HepG2 (cell line): ENCODE measurements at places on chromosomes 16 and 17. TPM values are rescaled to one million over a fixed set of nuclear protein-coding genes. Genes with fewer than 3 reads are reported as not detected.

DNA sequence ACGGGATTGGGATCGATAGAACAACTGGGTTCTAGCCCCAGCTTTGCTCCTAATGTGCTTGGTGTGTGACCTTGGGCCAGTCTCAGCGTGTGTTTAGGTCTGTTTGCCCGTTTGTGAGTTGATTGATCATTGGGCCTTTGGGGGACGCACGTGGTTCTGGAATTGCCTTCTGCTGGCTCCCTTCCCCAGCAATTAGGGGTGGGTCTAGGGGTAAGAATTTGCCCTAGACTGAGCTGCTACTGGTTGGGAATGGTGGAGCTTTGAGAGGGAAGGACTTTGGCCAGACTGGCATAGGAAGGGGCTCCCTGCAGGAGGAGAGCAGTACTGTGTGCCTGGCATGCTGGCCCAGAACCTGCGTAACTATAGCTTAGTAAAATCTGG lies 1.5 kb downstream of the SPNS2 start:
- DNase-seq, result no peak

The MT1H gene
- total RNA-seq, result 0.60 TPM in 1 of 2 replicates, not detected in the other

- no peak for DNase-seq
These were observed 94.0 kb upstream of the WSB1 start for GRCh38 chr17:27199948-27200347.

DNA sequence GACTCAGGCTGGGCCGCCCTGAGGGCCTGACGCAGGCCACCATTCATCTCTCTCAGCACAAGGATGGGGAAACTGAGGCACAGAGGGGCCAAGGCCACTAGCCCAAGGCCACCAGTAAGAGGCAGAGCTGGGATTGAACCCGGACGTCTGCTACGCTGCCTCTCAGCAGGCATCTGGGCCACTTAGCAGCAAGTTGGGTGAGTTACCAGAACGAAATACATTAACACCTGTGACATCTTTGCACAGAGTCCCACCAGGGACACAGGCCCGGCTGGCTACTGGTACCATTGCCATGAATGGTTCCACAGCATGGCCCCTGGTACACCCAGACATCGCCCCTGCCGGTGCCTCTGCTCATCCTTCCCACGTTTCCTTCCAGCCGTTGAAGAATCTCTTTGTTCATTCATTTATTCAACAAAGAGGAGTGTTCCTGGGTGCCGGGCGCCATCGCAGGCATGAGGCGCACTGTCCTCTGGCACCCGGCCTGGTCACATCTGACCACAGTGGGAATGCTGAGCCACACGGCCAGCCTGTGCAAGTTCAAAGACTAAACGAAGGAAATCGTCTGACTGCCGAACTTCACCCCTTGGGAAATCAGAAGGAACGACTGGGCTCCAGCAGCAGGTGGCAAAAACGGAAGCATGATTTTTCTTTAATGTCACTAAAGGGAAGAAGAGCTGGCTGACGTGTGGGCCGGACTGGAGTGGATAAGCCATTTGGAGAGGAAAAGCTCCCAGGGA lies 7.4 kb upstream of the ZNF469 start:
- no peak for DNase-seq

DNA sequence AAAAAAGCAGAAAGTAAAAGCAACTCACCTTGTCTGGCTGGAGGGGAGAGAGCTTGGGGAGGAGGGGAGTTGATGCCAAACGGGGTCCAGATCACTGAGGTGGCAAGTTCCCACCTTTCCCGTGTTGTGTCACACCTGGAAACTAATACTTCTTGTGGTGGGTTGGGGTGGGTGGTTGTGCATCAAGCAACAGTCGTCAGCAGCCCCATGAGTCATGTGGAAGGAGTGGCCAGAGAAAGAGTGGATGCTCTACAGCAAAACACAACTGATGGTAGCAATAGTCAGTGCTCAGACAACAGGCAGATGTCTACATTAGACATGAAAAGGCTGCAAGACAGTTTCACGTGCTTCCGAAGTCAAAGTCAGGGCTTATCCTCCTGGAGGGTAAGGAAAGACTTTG lies 35.4 kb downstream of the ARSG start:
- no peak for DNase-seq

The CACNG1 gene
- not detected in 2 replicates for total RNA-seq

DNA sequence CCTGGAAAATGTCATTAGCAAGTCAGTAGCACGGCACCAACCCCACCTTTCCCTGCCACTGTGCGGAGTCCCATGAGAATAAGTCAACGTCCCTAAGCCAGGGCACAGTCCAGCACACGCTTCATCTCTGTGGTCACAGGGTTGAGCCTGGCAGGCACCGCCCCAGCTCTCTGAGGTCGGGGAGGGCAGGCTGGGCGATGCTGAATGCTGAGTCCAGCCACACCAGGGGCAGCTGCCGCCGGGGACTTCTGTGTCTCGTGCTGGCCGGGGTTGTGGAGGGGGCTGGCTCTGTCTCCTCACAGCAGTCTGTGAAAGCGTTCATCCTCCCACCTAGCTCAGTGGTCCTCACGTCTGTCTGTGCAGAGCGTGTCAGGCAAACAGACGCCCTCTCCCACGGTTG lies 53.2 kb downstream of the BANP start:
- DNase-seq, result no peak

The TERB1 gene
- not detected in 2 replicates for total RNA-seq

- DNase-seq, result peak; percentile 61
These were observed at the start of the genes GNPTG and TSR3 for GRCh38 chr16:1351582-1352362. TSS of gene GNPTG (plus strand) at chr16:1351931. CDS start at chr16:1351966, 35 bp downstream. TSS of gene TSR3 (minus strand) at chr16:1351878. CDS start at chr16:1351804, 74 bp downstream.

DNA sequence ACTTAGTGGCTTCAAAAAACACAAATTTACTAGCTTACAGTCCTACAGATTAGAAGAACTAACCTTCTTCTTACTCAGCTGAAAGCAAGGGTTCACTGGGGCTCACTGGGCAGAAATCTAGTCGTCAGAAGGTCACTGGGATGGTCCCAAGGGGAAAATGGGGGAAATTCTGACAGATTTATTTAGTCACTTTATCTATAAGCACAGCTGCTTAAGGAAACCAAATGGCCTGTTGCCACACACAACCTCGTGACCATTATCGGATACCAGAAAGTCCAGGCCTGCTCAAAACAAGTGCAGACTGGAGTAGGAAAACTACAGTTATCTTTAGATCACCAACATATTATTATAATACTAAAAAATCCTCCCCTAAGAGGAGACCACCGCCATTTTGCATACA lies 374.6 kb upstream of the ASIC2 start:
- no peak for DNase-seq

GRCh38 chr17:17946093-17946492 lies 26.1 kb downstream of the TOM1L2 start:
- no peak for DNase-seq

DNA sequence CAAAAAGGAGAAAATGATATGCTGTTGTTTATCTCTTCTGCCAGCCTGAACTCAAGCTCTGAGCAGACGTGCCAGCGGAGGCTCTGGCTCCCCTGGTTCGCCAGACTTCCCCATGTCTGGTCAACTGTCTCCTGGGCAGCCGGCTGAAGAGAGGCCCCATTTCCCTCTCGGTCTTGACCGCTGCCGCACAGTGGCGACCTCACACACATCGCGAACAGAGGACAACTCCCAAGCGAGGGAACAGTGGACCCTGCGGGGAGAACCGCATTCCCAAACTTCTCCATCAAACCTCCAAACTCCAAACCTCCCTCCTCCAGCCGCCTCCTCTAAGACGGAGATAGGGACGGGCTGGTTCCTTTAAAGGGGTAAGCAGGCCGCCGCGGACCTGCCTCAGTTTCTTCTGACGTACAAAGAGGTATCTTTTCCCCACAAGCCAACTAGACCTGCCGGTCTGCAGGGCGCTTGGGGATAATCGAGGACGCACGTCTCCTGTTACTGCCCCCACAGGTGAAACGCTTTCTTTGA lies 24.9 kb upstream of the RFFL start:
- peak; percentile 49 for DNase-seq

DNA sequence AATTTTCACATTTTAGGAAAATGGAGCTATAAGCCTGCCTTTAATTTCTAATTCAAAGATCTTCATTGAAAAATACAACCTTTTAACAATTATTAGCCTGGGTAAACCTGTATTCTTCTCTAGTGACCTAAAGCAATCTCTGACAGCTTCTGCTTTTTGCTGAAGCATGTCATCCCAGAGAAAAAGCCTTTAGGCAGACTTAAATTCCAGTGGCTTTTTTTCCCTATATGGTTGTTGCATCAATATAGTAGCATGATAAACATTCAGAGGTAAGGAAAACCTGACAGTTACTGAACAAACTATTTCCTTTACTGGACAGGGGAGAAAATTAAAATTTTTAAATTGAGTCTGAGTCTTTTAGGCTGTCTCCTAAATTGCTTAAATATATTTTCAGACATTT lies 7.8 kb upstream of the EVI2A start:
- DNase-seq, result no peak
